Tibial nerve (tissue), 4 donors: ENCODE measurements at places on chromosomes 1 and 21.

DNA sequence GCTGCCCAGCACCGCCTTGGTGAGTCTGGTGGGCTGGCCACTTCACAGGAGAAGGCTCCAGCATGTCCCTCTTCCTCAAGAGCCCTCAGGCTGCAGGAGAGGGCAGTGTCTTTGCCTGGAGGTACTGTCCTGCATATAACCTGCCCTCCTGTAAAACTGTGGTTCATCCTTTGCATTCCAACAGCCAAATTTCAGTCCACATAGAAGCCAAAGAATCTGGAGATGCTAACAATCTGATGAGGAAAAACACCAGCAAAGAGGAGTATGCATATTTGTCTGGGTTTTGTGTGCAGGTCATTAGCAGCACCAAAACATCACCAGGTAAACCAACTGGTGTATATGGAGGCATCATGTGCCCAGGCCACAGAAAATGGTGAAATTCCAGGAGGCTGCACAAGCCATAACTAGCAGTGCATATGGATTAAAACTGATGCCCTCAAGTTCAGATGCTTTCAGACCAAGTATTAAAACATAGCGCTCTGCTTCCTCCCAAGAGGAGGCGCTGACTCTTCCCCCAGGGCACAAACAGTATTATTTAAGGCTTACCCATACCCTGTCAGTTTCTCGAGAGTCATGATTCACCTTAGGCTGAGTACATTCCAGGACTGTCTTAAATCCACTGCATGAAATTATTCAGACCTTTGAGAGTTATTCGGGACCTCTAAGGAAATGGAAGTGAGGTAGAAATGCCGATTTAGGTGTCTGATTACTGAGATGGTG is 150.5 kb upstream of the COA6 start:
- DNase-seq = no peak

- no peak for DNase-seq
These were observed 68.7 kb downstream of the MORN1 start for GRCh38 chr1:2322581-2323211.

DNA sequence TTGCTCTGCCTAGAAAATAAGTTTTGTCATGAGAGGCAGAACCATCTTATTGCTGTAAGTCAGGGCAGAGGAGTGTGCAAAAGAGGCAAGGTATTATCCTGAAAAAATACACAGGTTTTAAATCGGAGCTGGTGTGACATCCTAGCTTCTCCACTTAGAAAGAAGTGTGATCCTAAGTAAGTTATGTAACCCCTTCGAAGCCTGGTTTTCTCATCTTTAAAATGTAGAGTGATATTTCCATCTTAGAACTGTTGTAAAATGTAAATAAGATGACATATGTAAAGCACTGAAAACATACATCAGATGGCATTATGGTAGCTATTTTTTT is 65.1 kb downstream of the IER5 start:
- no peak for DNase-seq

- DNase-seq = no peak
These were observed 53.1 kb upstream of the PTCH2 start for GRCh38 chr1:44895919-44896734.

DNA sequence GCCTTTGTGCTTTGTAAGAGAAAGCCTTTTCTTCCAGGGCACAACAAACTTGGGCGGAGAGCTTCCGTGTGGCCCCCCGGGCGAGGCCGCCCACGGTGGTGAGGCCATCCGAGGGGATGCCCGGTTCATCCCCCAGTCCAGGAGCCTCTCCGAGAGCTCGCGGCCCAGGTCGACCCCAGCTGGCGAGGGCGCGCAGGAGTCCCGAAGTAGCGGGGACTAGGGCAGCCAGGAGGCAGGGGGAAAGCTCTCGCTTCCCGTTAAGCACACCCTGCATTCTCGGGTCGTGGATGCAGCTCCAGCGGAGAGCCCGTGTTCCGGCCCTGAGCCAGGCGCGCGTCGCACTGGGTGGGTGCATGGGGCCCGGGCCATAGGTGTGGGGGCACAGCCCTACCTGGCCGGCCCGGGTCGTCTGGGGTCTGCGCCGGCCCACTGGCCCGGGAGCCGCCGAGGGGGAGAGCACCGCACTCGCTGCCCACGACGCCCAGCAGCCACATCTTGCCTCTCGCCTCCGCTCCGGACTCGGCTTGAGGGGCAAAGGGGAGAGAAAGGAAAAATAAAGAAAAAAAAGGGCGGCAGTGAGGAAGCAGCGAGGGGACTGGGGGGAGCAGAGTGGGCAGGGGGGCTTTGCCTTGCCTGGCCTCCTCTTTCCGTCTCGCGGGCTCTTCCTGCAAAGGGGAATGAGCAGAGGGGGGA is 1.8 kb downstream of the RNF220 start:
- DNase-seq = no peak

DNA sequence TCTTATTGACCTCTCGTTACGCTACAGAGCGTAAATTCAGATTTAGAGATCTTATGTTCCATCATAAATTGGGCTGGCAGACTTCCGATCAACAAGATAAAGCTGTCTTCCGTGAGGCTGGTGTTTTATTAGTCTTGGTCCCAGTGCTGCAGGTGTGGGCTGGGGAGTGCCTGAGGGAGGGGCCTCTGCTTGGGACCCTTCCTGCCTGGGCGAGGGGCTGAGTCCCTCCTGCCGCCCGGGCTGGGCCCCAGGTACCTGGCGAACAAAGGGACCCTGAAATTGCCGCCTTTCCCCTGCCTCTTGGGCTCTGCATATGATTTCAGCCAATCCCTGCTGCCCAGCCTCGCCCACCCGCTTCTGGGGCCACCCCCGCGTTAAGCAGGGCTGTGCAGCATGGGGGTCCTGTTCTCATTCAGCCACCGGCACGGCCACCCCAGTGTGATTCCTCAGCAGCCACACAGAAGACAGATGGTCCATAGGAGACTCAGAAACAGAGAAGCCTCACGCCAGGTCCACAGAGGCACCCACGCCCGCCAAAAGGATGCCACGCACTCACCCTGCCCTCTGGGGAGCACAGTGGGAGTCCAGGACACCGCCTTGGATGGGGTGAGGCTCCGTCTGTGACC is 6.1 kb upstream of the SAMD11 start:
- no peak for DNase-seq

GRCh38 chr1:64828829-64829228 is 84.0 kb downstream of the RAVER2 start:
- DNase-seq = no peak

- no peak for DNase-seq
These were observed 224.2 kb upstream of the RUNX1 start for GRCh38 chr21:35273333-35273732.

- DNase-seq = no peak
These were observed 25.2 kb downstream of the HTR6 start for GRCh38 chr1:19689856-19690255.

DNA sequence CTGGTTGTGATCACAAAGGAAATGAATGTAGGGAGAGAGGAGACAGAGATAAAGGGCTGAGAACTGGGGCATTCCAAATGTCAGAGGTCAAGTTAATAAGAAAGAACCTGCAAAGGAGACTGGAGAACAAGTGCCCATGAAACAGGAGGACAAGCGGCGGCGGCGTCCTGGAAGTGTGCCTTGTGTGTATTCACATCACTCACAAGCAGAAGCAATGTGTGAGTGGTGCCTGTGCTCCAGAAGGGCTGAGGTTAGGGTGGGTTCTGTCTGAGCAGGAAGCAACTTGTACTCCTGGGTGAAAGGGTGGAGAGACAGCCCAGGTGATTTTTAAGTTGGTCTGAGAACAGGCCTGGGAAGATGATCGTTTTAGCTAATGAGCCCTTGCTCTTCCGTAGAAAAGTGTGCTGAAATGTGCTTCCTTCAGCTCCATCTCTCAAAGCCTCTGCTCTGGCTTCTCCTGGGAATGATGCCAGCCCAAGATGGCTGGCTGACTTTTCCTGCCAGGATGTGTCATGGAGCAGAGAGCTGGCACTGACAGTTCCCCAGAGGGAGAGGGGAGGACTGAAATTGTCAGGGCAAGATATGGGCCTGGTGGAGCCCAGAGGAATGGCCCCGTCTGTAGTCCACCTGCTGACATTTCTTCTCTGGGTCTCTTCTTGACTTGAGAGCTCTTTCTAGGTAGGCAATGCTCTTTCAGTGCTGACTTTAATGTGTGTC is 25.1 kb upstream of the PLEKHA6 start:
- DNase-seq = no peak

- no peak for DNase-seq
These were observed 45.4 kb downstream of the RPL5 start for GRCh38 chr1:92877081-92877711.

- no peak for DNase-seq
These were observed 27.5 kb downstream of the NFIA start for GRCh38 chr1:61109910-61110309.

DNA sequence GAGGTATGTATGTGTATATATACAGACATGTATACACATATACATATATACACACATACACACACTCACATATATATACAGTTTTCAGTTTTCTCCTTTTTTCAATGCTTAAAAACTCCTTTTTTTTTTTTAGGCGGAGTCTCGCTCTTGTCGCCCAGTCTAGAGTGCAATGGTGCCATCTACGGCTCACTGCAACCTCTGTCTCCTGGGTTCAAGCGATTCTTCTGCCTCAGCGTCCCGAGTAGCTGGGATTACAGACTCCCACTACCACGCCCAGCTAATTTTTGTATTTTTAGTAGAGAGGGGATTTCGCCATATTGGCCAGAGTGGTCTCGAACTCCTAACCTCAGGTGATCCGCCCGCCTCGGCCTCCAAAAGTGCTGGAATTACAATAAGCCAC is 27.0 kb downstream of the STYXL2 start:
- DNase-seq = no peak

DNA sequence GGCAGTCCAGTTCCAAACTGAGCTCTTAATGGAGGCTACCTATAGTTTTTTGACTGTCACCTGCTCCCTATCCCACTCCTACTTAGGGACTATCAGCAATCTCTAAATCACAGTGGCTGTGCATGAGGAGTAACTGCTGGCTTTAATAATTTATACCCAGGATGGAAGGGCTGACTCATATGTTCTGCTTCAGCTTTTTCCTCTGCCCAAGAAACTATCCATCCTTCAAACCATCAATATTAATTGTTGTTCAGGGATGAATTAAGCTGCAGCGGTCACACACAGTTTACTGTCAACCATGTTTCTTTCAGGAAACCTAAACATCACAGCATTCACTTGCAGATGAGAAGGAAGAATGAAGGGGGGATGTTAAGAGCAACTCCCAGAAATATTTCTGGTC is 9.0 kb upstream of the PGBD5 start:
- DNase-seq = no peak

DNA sequence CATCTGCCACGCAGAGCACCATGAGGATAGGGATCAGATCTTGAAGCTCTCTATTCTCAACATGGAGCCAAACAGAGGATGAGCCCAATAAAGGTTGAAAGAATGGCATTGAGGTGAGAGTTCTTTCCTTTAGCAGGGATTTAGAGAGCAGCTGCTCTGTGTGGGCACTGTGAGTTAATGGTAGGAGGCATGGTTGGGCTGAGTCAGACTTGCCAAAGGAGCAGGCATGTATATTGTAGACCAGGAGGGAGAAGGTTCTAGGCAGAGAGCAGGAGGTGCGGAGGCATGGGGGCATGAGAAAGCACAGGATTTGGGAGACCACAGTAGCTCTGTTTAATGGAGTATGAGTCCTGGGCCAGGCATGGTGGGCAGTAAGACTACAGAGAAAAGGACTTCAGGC is 32.0 kb downstream of the TMEM53 start:
- no peak for DNase-seq

GRCh38 chr1:10495952-10496351 is 21.2 kb downstream of the PEX14 start:
- DNase-seq = no peak

DNA sequence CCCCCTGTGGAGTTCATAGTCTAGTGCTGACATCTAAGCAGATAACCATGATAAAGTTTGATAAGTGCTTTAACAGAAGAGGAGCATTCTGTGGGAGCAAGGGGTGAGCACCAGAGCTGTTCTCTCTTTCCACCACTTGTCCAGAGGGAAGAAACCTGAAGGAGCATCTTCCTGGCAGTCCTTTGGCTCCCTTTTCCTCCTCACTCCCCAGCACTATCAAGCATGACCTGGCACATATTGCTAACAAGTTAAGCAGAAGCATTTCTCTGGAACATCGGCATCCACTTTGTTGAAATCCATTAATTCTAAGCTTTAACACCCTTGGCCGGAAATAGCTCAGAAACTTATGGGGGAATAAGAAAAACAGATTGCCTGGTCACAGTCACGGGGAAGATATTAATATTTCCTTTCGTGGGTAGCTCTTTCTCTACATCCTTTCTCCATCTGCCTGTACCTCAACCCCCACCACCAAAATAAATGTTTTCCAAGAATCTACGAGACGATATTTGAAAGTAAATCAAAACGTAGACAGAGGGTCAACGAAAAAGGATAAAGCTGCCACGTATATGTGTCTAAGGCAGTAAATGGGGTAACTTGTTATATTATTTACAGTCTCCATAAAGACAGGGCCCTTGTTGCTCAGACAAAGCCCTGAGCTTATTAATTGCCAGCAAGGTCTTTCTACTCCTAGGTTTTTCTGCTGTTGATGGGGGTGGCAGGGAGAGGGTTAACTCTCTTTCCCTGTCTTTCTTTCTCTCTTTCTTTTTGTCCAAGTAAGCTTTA is 351.4 kb downstream of the NUF2 start:
- no peak for DNase-seq
